ENCODE measurements at places on chromosomes 7 and 10.

GRCh38 chr7:33806298-33807154 is 98.8 kb upstream of the BMPER start:
- no peak for DNase-seq

- no peak for DNase-seq
Measured at GRCh38 chr10:12422189-12422588, 72.8 kb downstream of the CAMK1D start.

- no peak for DNase-seq
Measured at GRCh38 chr7:149690688-149691446, 82.5 kb downstream of the ZNF467 start.

DNA sequence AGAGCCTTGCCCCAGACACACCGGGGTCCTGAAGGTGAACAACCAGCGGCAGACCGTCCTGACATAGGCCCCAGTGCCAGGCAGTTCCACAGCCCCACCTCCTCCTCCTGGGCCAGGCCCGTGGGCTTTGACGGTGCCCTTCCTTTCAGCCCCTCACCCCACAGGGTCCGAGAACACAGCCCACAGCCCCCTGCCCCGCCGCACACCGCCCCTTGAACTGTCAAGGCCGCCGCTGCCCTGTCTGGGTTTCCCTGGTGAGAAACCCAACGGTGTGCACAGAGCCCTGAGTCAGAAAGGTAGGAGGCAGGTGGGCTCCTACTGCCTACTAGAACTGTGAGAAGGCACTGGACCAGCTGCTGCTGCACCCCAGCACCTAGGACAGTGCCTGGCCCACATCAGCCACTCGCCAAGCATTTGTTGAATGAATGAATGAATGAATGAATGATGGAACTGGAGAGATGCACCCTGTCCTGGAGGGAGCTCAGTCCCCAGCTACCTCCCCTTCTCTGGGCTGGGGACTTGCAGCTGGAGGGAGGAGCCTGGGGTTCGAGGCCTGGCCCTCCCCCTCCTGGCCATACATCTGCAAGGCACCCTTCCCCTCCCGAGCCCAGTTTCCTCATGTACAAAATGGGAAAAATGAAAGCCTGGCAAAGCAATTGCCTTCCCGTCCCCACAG is 117.9 kb downstream of the SLIT1 start:
- DNase-seq = no peak

DNA sequence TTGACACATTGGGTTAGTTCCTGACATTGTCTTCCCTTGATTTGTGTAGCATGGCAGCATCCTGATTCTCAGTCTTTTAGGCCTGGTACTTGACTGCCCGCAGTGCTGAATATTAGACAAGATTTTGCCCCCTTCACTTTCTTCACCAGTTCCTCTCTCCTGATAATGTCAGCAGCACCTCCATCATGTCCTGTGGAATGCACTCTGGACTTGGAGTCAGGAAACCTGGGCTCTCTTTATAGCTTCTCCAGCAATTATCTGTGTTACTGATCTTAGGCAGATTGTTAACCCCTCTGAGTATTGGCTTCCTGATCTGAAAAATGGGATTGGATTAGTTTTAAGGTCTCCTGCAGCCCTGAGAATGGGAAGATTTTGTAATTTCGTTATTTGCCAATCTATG is 19.0 kb downstream of the HBP1 start:
- DNase-seq = no peak

GRCh38 chr10:74925291-74925690 is 98.9 kb downstream of the KAT6B start:
- no peak for DNase-seq

DNA sequence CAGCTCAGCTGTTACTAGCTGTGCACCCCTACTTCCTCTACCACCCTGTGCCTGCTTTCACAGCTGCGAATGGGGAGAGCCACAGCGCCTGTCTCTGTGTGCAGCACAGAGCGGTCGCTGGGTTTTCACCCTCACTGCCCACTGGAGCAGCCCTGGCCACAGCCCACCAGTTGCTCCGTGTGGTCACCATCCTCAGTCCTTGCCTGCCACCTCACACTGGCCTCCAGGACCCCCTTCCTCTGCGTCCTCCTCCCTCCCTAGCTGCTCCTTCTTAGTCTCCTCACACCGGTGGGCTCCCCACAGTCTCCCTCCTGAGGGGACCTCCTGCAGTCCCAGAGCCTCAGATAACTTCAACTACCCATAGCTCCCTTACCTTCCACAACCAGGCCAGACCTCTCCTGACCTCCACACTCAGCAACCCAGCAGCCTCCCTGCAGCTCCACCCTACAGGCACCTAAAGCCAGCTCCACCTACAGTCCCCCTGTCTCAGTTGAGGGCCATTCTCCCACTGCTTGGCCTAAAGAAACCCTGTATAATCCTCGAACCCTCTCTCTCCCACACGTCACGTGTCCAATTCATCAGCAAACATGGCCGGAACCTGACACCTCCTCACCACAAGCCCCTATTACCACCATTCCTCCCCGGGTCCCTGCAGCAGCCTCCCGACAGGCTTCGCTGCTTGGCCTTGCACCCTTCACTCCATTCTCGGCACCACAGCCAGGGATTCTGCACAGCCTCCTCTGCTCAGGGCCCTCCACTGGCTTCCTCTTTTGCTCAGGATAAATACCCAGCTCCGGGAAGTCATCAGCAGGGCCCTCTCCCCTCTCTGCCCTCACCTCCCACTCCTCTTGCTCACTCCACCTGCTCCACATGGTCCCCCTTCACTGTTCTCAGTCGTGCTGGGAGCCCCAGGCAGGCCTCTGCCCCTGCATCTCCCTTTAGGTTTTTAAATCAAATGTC is 28.1 kb downstream of the PLAC9 start:
- DNase-seq = no peak

- DNase-seq = no peak
Measured at GRCh38 chr7:132279718-132280117, 296.6 kb downstream of the PLXNA4 start.
